ENCODE measurements at places on chromosomes 11 and 22.

DNA sequence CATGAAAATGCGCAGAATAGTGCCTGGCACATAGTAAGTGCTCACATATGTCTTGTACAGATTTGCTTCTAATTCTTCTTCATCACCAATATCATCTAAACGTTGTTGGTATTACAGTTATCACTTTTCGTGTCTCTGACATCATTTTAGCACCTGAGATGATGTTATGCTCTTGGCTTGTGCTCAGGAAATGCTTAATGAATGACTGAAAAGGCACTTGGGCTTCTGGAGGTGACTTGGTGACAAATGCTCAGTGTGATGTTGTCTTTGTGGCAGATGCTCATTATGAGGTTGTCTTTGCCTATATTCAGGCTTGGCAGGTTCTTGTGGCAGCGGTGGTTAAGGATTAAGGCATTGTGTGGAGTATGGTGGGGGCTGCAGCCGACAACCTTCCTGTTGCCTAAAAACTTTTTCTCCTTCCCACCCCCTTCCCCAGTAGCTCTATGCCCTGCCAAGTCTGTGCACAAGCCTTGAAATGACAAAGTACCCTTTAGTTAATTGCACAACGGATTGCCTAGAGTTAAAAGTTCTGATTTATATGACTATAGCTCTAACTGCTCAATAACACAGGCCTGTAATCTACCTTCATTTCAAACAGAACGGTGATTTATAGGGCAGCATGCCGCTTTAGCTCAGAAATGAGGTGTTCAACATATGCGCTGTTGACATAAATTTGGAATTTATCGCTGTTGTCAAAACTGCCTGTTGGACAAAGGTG lies 82.5 kb downstream of the ZBTB16 start:
- no peak for DNase-seq

- DNase-seq: no peak
Observed at GRCh38 chr22:42889304-42889703, 32.2 kb upstream of the ARFGAP3 start.

DNA sequence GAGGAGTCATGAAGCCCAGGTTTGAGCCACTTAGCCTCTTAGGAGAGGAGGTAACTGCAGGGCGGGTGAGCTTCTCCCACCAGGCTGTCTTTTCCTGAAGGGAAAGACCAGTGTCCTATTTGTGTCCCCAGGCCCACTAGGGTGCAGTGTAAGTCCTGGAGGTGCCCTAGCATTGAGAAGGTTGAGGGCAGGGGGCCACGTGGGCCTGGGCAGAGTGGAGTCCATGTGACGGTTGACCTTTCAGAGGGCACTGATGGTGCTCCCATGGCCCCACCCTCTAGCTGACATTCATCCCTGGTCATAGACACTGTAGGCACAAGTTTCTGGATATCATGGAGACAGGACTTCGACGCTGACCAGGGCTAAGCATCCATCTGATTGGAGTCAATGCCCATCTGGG lies 44.1 kb upstream of the TP53I11 start:
- no peak for DNase-seq

- no peak for DNase-seq
Observed at GRCh38 chr11:130369141-130369691, 54.5 kb upstream of the ZBTB44 start.

DNA sequence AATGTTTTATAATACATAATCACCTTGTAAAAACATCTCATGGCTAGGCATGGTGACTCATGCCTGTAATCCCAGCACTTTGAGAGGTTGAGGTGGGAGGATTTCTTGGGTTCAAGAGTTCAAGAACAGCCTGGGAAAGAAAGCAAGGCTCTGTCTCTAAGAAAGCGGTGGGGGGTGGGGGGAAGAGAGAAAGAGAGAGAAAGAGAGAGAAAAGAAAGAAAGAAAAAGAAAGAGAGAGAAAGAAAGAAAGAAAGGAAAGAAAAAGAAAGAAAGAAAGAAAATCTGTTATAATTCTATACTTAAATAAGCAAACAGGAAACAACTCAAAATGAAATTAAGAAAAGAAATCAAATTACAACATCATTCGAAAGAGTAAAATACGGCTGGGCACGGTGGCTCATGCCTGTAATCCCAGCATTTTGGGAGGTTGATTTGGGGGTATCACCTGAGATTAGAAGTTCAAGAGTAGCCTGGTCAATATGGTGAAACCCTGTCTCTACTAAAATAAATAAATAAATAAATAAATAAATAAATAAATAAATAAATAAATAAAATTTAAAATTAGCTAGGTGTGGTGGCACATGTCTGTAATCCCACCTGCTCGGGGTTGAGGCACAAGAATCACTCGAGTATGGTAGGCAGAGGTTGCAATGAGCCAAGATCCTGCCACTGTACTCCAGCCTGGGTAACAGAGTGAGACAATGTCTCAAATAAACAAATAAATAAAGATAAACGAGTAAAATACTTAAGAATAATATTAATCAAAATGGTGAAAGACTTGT lies 65.4 kb downstream of the ZNF280B start:
- no peak for DNase-seq

DNA sequence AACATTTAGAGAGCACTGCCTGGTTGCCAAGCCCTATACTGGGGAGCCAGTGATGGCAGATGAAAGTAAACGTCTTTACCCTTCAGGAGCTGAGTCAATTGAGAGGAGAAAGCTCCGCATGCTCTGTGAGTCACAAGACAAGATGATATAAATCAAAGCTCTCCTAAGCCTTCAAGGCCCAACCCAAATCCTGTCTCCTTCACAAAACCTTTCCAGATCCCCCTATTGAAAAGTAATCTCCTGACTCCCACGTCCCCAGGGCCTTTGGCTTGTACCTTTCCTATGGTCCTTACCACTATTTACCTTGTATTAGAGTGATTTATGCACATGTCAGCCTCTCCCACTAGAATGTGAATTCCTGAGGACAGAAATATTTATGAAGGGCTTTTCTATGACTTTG lies 230.1 kb upstream of the TENM4 start:
- no peak for DNase-seq

Measured in activated naive CD8-positive, alpha-beta T cell treated with anti-CD3 and anti-CD28 coated beads, Interleukin-2, amount 10 ng/mL, durations not matched to agents 7 days and 5 days (primary cell).